Lower lobe of right lung (tissue), 2 donors: ENCODE measurements at places on chromosomes 3 and 15. TPM values are rescaled to one million over a fixed set of nuclear protein-coding genes. Genes with fewer than 3 reads are reported as not detected.

Gene WDR93
- total RNA-seq: 1.2 TPM

Gene SCN11A
- 0.27 TPM for total RNA-seq

Gene PRR23E
- not detected for total RNA-seq

GRCh38 chr3:160677459-160677881 lies 510 bp downstream of the ARL14 start:
- no peak overlapping the region for H3K27ac ChIP-seq
- H3K36me3 ChIP-seq: no peaks in the 10 kb centered on the region
- DNase-seq: no peak
- no peaks in the 10 kb centered on the region for H3K27me3 ChIP-seq
- no peaks in the 10 kb centered on the region for H3K4me1 ChIP-seq

- H3K4me3 ChIP-seq: no peak overlapping the region
- no peaks in the 10 kb centered on the region for H3K4me1 ChIP-seq
- no peak overlapping the region for H3K27ac ChIP-seq
- no peaks in the 10 kb centered on the region for H3K36me3 ChIP-seq
- no peaks in the 10 kb centered on the region for H3K27me3 ChIP-seq
- no peak for DNase-seq
Measured at GRCh38 chr3:65151666-65152065, 463.9 kb upstream of the ADAMTS9 start.

DNA sequence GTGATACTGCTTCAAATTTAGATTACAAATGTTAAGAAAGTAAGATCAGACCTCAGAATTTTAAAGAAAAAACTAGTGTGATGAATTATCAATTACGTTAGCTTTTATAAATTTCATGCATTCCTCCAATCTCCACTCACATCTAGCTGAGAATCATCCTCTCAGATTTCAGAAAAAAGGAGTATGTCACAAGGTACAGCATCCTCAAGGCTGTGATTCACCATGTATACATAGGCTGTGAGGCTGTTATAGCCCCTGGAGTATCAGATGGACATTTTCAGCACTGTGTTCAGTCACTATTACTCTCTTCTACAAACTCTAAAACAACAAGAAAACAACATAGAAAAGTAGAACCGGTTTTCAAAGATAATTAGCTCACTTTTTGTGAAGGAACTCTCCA lies 214.4 kb downstream of the PCCB start:
- no peak for DNase-seq
- H3K36me3 ChIP-seq: peaks cover 11% of the 10 kb centered on the region
- no peak overlapping the region for H3K4me3 ChIP-seq
